Activated CD8-positive, alpha-beta memory T cell treated with anti-CD3 and anti-CD28 coated beads for 1 hour (primary cell): ENCODE measurements at places on chromosomes 2 and 18.

- DNase-seq: no peak
These were observed 54.0 kb downstream of the IWS1 start for GRCh38 chr2:127472268-127472667.

DNA sequence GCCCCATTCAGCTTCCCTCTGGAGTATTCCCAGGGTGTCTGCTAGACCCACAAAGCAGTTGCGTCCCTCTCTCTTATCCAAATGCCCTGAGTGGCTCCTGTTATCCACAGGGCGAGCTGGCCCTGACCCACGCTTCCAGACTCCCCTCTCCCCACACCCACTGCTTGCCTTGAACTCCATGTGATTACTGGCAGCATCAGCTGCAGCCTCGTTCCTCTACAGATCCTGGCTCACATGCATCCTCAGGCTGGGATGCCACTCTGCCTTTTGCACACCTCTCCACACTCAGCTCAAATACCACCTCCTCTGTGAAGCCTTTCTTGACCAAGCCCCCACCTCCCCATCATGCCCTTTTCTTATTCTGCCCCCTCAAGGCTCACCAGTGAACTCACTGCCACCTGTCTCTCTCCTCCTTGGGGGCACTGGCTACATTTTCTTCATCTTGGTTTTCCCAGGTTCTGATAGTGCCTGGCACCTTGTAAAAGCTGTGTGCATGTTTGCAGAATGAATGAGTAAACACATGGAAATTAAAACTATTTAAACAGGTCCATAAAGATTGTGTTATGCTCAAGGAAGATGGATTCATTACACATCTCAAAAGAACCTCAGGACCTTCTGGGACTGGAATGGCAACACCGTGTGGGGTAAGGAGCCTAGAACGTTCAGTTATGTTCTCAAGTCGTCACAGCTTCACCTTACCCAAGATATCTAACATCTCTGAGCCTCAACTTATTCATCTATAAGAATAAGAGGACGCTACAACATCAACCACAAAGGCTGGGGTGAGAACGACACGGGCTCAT, 165.0 kb downstream of the BCL2 start:
- no peak for DNase-seq

DNA sequence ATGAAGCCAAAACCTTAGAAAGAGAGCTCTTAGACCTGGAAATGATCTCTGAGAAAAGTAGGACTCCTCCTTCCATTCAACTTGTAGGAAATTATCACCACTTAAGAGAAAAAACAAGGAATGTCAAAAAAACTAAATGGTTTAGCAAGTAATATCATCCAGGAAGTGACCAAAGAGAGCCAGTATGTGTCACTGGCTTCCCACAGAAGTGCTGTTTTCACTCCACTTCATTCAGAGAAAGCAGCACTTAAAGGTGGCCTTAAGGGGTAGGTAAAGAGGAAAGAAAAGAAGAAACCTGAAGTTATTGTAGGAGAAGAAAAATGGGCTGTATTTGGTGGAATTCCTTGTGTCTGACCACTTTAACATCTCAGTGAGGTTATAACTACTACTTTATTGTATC, 414.4 kb upstream of the ETAA1 start:
- no peak for DNase-seq

DNA sequence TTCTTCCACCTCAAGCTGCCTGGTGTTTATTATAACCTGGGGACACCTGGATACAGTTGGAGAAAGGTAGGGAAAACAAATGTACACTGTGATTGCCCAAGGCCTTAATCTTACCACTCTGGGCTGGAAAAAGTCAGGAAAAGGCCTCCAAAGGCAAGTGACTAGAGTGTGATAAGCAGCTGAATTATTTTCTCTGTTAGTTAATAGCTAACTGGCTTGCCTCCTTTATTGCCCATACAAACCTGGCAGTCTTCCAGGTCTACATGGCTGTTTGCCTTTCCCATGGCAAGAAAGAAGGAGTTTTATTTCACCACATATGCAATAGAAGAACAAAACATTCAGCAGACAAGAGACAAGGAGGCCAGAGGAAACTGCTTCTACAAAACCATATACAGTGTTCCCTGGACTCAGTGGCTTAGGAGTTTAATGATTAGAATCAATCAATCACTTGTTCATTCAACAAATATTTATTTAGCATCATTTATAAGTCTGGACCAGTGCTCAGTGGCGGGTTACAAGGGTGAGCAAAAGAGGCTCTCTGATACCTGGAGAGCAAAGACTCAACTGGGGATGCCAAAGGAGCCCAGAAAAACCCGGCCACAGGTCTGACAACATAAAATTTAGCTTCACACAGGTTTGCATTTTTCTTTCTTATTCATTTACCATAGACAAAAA, 27.5 kb upstream of the SUCLG1 start:
- DNase-seq: no peak
